ENCODE measurements at places on chromosomes 16 and 17. TPM values are rescaled to one million over a fixed set of nuclear protein-coding genes. Genes with fewer than 3 reads are reported as not detected.

CIITA gene
- 5.3 TPM for total RNA-seq

ABI3 gene
- 7.6 TPM for total RNA-seq

FOXN1 gene
- total RNA-seq = not detected

GNG13 gene
- 0.48 TPM for total RNA-seq

FBXO39 gene
- not detected for total RNA-seq

NUPR1 gene
- 26.8 TPM for total RNA-seq

CTRB1 gene
- total RNA-seq = not detected

TNRC6C gene
- total RNA-seq = 16.9 TPM

- no peak overlapping the region for H3K27ac ChIP-seq
- H3K27me3 ChIP-seq = no peaks in the 10 kb centered on the region
- H3K4me1 ChIP-seq = peaks cover 30% of the 10 kb centered on the region
- DNase-seq = peak; percentile 67
- H3K36me3 ChIP-seq = no peaks in the 10 kb centered on the region
Measured at GRCh38 chr16:80260906-80261311, 279.9 kb upstream of the DYNLRB2 start.

DNA sequence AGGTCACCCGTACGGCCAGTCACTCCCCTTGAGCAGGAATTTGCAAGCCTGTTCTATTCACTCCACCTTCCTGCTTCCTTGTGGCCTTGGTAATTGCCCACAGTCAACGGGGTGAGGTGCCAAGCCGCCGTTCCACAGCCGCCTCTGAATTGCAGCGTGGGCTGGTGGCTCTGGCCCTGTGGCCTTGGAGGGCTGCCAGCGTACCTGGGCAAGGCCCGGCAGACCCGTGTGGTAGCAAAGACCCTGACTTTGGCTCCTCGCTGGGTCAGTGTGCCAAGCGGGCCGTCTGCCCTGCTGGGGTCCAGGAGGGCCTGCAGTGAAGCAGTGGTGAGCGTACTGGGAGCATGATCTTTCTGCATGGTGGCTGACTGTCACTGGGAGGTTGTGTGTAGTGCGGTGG lies 3.6 kb downstream of the BANP start:
- H3K27ac ChIP-seq = peak overlapping the region; percentile 98
- no peaks in the 10 kb centered on the region for H3K27me3 ChIP-seq
- peaks cover 16% of the 10 kb centered on the region for H3K4me1 ChIP-seq
- no peak overlapping the region for H3K4me3 ChIP-seq

DNA sequence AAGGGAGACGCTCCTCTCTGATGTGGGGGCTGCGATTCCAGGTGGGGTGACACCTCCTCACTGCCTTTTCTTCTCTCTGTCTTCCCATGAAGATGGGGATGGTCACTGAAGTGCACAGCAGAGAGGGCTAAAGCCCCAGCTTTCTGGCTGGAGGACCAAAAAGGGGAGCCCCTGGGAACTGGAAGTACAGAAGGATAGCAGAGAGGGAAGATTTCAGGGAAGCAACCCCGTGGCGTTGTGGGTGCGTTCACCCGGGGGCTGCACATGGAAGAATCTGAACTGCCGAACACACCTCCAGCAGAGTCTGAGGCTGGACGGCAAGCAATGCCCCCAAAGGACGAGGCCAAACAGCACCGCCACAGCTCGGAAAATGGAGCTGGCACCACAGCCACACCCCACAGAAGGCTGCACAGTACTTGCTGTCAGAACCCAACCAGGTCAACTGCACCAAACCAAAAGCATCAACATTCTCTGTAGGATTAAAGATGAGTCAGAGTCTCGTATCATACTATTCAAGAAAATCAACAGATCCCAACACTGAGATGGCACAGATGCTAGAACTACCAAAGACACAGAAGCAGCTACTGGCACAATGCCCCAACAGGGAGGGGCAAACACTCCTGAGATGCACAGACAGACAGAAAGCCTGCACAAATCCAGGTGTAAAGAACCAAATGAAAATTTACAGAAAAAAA lies 49.9 kb downstream of the MAP1LC3B start:
- H3K27ac ChIP-seq = no peak overlapping the region
- H3K27me3 ChIP-seq = no peaks in the 10 kb centered on the region
- H3K4me3 ChIP-seq = no peak overlapping the region
- H3K36me3 ChIP-seq = no peaks in the 10 kb centered on the region

DNA sequence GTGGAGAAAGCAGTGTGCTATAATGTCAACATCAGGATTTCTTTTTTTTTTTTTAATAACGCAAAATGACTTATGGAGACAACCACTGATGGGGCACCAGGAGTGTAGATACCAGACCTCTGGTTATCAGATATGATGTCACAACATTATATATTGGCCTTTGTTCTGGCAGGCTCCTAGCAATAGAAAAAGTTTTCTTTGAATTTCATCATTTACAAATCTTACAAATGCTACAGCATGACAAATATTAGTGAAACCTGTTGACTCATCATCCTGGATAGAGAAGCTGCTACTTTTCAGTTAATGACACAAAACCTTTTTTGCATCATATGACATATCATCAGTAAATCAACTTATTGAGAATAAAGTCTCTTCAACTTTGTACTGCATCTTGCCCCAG lies 6.1 kb downstream of the THUMPD1 start:
- no peak overlapping the region for H3K27ac ChIP-seq
- peaks cover 18% of the 10 kb centered on the region for H3K4me1 ChIP-seq
- H3K27me3 ChIP-seq = no peaks in the 10 kb centered on the region
- peaks cover 44% of the 10 kb centered on the region for H3K36me3 ChIP-seq
- DNase-seq = no peak

DNA sequence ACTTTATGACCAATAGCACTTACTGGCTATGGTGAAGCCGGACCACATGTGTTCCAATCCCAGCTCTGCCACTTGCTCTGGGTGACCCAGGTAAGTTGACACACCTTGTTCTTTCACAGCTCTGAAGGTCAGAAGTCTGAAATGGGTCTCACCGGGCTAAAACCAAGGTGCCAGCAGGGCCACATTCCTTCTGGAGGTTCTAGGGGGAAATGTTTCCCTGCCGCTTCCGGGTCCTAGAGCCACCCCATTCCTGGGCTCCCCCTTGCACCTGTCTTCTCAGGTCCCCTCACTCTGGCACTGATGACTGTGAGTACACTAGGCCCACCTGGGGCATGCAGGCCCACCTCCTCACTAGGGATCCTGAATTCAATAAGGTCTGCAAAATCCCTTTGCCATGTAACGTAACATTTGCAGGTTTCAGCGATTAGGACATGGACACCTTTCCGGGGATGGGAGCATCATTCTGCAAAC lies 11.4 kb downstream of the USP7 start:
- DNase-seq = no peak
- no peak overlapping the region for H3K27ac ChIP-seq
- H3K36me3 ChIP-seq = no peaks in the 10 kb centered on the region
- no peaks in the 10 kb centered on the region for H3K27me3 ChIP-seq
- no peak overlapping the region for H3K4me3 ChIP-seq

DNA sequence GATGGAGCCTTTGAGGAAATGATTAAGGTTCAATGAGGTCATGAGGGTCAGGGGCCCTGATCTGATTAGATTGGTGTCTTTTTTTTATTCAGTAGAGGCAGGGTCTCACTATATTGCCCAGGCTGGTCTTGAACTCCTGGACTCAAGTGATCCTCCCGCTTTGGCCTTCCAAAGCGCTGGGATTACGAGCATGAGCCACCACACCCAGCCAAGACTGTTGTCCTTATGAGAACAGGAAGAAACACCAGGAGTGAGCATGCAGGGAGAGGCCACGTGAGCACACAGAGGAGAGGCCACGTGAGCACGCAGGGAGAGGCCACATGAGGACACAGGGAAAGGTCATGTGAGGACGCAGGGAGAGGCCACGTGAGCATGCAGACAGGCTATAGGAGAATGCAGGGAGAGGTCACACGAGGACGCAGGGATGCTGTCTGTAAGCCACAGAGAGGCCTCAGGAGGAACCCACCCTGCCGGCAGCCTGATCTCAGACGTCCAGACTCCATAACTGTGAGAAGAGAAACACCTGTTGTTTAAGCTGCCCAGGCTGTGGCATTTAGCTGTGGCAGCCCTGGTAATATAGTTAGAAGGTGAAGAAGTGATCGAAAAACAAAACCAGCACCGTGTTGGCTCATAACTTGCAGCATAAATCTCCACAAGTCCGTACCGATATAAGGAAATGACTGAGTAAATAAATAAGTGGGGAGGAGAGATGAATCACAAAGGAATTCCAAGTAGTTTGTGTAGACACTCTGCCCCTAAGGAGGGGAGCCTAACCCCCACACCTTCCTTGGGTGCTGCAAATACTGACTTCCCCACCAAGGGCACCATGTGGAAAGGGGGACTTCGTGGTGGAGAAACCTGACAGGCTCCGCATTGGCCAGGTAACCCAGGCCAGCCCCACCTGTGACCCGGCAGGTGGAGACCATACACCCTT lies 14.6 kb upstream of the CSNK1D start:
- H3K27ac ChIP-seq = peak overlapping the region; percentile 85
- H3K36me3 ChIP-seq = no peaks in the 10 kb centered on the region
- no peaks in the 10 kb centered on the region for H3K4me1 ChIP-seq
- DNase-seq = peak; percentile 90

DNA sequence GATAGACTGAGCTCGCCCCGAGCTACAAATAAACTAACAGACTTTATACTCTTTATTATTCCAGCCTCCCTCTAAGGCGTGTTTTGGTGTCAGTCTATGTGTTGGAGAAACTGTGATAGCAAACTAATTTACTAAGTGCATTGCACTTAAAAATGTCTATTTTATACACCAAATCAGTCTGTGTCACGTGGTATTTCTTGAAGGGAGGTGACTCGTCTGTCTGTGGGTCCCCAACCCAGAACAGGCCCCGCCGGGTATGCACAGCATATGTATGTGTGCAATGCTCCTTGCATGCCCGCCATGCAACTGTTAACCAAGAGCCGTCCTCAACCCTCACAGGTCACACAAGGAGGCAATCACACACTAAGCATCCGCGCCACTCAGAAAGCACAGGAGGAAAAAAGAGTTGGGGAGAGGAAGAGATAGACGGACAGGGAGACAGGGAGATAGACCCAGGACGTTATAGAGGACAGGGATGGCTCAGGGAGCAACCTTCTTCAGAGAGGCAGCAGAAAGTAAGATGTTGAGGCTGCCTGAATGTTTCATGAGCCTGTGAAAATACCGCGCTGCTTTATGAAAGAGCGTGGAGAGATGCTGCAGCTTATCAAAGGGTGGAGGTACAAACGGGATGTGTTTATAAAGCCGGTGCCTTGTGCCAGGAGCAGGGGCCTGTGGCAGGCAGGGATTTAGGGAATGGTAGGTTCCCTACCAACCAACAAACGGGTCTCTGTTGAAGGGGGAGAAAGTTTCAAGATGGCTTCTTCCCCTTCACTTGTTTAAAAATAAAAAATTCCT lies 4.2 kb downstream of the RBFOX3 start:
- no peak overlapping the region for H3K27ac ChIP-seq
- H3K27me3 ChIP-seq = peaks cover 83% of the 10 kb centered on the region
- H3K36me3 ChIP-seq = no peaks in the 10 kb centered on the region
- H3K4me3 ChIP-seq = no peak overlapping the region
- no peak for DNase-seq

DNA sequence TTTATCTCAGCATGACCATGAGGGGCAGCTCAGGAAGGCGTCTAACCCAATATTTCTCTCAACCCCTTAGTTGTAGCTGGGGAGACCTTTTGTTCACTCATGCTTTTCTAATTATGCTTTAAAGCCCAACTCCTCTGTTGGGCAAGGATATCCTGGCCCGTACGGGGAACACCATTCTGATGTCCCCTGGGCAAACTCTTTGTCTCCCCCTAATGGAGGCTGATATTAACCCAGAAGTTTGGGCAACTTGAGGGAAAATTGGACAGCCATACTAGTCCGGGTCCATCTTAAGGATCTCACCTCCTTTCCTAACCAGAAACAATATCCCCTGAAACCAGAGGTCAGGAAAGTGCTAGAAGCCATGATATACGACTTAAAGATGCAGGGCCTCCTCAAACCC lies 143.7 kb upstream of the COX10 start:
- H3K4me1 ChIP-seq = no peaks in the 10 kb centered on the region
- no peak overlapping the region for H3K27ac ChIP-seq
- no peak overlapping the region for H3K4me3 ChIP-seq

DNA sequence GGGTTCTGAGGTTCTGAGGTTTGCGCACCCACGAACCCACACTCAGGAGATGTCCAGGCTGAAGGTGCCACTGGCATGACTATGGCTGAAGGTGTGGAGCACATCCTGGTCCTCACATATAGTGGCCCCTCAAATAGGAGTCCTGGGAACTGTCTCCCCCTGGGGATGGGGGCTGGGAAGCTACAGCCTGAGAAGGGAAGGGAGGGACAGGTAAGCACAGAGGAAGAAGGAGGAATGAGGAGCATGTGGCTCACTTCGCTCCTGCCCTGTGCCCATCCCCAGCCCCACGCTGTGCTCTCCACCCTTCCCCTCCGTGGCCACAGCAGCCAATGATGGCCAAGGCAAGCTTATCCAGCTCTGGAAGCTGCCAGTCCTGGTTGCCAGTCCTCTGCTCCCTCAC lies 123.9 kb upstream of the LHX1 start:
- H3K4me3 ChIP-seq = no peak overlapping the region
- H3K4me1 ChIP-seq = no peaks in the 10 kb centered on the region
- H3K27me3 ChIP-seq = peaks cover 88% of the 10 kb centered on the region
- H3K27ac ChIP-seq = no peak overlapping the region
- DNase-seq = no peak

DNA sequence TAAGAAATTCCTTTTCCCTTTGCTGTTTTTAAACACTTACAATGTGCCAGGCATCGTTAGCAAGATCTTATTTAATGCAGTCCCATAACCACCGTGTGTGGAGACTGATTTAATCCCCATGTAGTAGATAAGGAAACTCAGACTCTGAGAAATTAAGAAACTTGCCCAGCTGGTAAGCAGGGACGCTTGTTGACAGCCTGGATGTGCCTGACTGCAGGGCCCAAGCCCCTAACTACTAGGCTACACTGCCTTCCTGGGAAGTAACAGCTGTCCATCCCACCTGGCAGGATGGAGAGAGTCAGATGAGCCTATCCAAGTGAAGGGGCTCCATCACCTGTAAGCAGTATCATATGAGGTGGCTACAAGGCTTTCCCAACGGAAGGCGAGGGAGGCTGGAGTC lies 23.1 kb downstream of the CDK5RAP3 start:
- H3K4me3 ChIP-seq = no peak overlapping the region
- H3K36me3 ChIP-seq = no peaks in the 10 kb centered on the region
- no peak for DNase-seq

DNA sequence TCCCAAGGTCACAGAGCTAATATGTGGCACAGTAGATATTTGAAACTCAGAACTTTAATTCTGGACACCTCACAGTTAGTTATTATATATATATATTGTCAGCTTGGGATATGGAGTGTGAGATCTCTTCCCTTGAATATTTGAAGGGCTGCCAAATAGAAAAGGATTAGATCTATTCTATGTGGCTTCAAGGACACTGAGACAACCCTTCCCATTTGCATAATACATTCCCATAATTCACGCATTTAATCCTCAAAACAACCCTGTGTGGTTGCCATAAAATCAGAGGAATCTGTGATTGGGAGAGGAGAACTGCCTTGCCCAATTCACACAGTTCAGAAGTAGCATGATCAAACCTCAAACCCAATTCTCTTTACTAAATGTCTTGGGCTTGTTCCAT lies 365.8 kb upstream of the DYNLRB2 start:
- no peak for DNase-seq
- H3K27ac ChIP-seq = no peak overlapping the region
- no peaks in the 10 kb centered on the region for H3K27me3 ChIP-seq
- H3K4me3 ChIP-seq = no peak overlapping the region
